GM12864 (cell line): ENCODE measurements at places on chromosomes 2 and 18.
A peak's percentile ranks its signal among the peaks of the same experiment; 100 is the strongest.

DNA sequence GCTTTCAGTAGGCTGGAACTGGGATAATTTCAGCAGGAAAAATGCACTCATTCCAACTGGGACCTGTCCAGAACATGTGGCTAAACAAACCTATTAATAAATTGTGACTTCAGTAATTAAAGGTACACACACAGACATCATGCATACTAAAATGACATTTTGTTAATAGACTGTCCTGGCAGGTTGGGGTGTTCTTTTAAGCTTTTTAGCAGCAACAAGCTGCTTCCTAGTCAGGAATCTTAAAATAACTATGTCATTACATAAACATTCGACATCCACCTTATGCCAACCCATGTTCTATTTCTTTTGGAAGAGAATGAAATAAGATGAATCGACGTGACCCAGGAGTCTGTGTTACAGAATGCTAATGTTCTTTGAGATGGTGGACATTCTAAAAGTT, 435.7 kb downstream of the TXNL1 start:
- no peak for DNase-seq

- no peak for DNase-seq
Observed at GRCh38 chr2:133495226-133495625, 73.0 kb downstream of the NCKAP5 start.

DNA sequence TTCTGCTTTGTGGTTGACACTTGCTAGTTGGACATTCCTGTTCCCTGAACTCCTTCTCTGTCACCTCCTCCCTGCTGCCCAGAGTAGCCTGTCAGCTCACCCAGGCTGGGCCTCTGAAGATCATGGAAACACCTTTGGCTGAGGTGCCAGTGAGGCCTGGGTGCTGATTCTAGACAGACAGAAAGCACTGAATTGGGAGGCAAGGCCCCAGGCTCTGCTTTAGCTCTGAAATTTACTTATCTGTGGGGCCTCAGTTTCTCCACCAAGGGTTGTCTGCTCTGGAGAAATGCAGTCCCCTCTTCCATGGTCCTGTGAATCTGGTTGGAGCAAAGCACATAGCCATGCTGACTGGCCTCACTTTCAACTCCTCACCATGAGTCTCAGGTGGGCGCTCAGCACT, 104.6 kb upstream of the SIX3 start:
- DNase-seq, result no peak

DNA sequence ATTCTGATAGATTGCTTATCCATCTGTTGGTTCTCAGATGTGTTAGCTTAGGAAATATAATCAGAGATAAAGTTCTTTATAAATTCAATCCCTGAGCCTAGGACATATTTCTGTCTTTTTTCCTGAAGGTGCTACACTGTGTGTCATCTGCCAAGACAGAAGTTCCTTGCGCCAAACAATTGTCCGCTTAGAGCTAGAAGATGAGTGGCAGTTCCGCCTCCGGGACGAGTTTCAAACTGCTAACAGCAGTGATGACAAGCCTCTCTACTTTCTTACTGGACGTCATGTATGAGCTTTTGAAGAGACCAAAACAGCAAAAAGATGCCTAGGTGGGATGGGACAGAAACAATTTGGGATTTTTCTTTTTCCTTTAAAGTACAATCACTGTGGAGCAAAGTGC, 78.0 kb downstream of the ESCO1 start:
- DNase-seq, result no peak

- no peak for DNase-seq
Observed at GRCh38 chr2:205510345-205510744, 172.0 kb upstream of the NRP2 start.

DNA sequence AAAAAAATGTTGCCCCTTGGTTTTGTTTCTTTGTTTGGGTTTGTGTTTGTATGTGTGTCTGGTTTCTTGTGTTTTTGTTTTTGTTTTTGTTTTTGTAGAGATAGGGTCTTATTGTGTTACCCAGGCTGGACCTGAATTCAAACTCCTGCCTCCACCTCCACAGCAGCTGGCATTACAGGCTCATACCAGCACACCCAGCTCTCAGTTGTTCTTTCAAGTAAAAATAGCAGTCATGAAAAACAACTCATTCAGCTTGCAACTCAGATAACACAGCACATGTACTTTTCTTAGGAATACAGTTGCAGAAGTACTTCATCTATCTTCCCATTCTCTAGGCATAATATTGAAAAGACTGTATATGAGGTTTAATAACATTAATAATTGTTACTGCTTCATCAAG, 37.0 kb downstream of the ZC3H8 start:
- DNase-seq, result no peak

GRCh38 chr2:114550895-114551793, 108.7 kb downstream of the DPP10 start:
- peak; percentile 3 for DNase-seq

DNA sequence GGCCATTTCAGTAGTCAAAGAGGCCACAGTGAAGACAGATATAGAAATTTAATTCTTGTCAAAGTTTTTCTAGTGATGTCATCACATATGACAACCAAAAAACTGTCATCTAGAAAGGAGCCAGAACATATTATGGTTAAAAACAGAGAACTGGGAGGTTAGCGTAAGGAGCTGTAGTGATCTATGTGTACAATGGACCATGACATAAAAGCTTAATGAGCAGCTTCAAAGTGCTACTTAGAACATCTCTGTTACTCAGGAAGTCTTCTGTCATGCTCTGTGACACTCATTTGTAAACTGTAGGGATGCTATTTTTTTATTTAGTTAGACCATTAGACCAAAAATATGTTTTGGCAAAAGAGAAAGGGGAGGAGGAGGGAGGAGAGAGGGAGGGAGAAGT, 57.3 kb downstream of the CMPK2 start:
- DNase-seq, result no peak

- DNase-seq, result no peak
Observed at GRCh38 chr2:49577041-49577440, 422.7 kb upstream of the FSHR start.

- peak; percentile 61 for DNase-seq
Observed at GRCh38 chr2:112706170-112706664, 14.6 kb upstream of the NT5DC4 start.
